Neural progenitor cell (in vitro differentiated cells): ENCODE measurements at places on chromosomes 7 and 10. TPM values are rescaled to one million over a fixed set of nuclear protein-coding genes. Genes with fewer than 3 reads are reported as not detected.

PRSS37 gene
- not detected in 2 replicates for total RNA-seq

DNA sequence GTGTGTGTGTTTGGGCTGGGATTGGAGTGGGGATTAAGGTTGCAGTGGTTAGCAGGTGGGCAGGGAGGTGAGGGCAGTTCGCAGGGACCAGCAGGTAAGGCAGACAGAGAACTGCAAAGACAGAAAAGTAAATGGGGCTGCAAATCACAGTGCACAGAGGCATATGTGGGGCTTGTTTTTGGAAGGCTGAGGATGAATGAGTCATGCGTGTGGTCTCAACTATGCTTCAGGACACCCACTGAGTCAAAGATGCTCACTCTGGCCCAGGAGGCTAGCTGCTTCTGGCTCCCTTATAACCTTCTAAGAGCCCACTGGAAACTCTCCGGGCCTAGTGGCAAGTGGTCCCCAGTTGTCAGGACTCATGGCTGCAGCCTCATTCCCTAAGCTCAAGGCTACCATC lies 118.2 kb downstream of the ZNF248 start:
- no peak overlapping the region for H3K27ac ChIP-seq
- H3K36me3 ChIP-seq: no peaks in the 10 kb centered on the region
- no peaks in the 10 kb centered on the region for H3K4me1 ChIP-seq
- H3K4me3 ChIP-seq: no peak overlapping the region
- H3K27me3 ChIP-seq: no peaks in the 10 kb centered on the region

DNA sequence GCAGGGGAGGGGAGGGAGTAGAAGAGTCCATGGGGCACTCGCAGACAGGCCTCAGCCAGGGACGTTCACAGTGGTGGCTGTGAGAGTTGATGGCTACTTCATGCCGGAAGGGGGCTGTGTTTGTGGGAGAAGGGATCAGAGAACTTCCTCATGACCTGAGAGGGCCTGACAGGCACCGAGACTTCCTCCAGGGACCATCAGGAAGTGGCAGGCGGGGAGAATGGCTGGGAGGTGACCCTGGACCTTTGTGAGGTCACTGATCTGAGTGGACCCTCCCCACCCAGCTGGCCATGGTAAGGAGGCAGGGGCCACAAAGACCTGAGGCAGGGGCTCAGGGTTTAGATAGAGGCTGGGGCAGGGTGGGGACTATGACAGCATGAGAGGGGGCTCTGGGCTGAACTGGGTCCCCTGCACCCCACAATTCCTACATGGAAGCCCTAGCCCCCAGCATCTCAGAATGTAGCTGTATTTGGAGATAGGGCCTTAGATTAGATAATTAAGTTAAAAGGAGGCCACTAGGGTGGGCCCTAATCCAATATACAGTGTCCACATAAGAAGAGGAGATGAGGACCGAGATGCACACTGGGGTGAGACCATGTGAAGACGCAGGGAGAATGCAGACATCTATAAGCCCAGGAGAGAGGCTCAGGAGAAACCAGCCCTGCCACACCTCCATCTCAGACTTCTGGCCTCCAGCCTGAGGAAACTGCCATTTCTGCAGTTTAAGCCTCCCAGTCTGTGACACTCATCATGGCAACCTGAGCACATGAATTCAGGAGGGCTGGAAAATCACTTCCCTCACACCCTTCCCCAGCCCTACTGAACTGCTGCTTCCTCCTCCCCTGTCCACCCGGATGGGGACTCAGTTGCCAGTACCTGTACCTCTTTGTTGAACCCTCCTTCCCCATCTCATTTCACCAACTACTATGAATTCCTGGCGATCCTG lies 273.9 kb upstream of the ZNF32 start:
- no peaks in the 10 kb centered on the region for H3K27me3 ChIP-seq
- H3K4me3 ChIP-seq: no peak overlapping the region
- no peaks in the 10 kb centered on the region for H3K36me3 ChIP-seq
- DNase-seq: no peak
- no peaks in the 10 kb centered on the region for H3K4me1 ChIP-seq

CACNB2 gene
- 3.4 and 3.5 TPM in 2 replicates for total RNA-seq

- H3K4me3 ChIP-seq: no peak overlapping the region
- H3K36me3 ChIP-seq: no peaks in the 10 kb centered on the region
- H3K27ac ChIP-seq: no peak overlapping the region
- H3K27me3 ChIP-seq: no peaks in the 10 kb centered on the region
- H3K4me1 ChIP-seq: peaks cover 12% of the 10 kb centered on the region
- no peak for DNase-seq
These were observed 34.4 kb downstream of the HSPA12A start for GRCh38 chr10:116707981-116708380.

- H3K36me3 ChIP-seq: no peaks in the 10 kb centered on the region
- peak overlapping the region; percentile 59 for H3K27ac ChIP-seq
- no peak overlapping the region for H3K4me3 ChIP-seq
- H3K27me3 ChIP-seq: no peaks in the 10 kb centered on the region
- H3K4me1 ChIP-seq: peaks cover 41% of the 10 kb centered on the region
- no peak for DNase-seq
These were observed 41.6 kb downstream of the BMPR1A start for GRCh38 chr10:86798025-86798424.

GRCh38 chr10:128043259-128044045 lies 82.8 kb downstream of the MKI67 start:
- H3K36me3 ChIP-seq: no peaks in the 10 kb centered on the region
- peaks cover 39% of the 10 kb centered on the region for H3K27me3 ChIP-seq
- no peak overlapping the region for H3K4me3 ChIP-seq
- DNase-seq: peak; percentile 25
- no peak overlapping the region for H3K27ac ChIP-seq

GRCh38 chr10:71754562-71754961 lies 18.8 kb downstream of the VSIR start:
- H3K4me1 ChIP-seq: peaks cover 14% of the 10 kb centered on the region
- DNase-seq: no peak
- no peaks in the 10 kb centered on the region for H3K27me3 ChIP-seq
- H3K4me3 ChIP-seq: no peak overlapping the region
- no peaks in the 10 kb centered on the region for H3K36me3 ChIP-seq
